T-helper 17 cell (primary cell): ENCODE measurements at places on chromosomes 4 and X.

- no peak for DNase-seq
Observed at GRCh38 chr4:8106451-8107025, 52.1 kb downstream of the ABLIM2 start.

DNA sequence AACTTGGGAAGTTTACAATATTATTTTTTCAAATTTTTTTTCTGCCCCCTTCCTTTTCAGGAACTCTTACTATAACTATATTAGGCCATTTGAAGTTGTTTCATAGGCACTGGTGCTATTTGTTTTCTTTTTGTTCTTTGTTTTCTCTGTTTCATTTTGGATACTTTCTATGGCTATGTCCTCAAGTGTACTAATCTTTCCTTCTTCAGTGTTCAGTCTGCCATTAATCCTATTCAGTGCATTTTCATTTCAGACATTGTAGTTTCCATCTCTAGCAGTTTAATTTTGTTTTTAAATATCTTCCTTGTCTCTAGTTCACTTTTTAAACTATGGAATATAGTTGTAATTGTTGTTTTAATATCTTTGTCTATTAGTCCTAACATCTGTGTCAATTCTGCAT, 48.0 kb upstream of the SMAD1 start:
- no peak for DNase-seq

GRCh38 chrX:154396973-154397887, 947 bp upstream of the RPL10 start:
- peak; percentile 31 for DNase-seq

- DNase-seq: no peak
Observed at GRCh38 chrX:75273483-75273882, 402 bp upstream of the UPRT start.

- DNase-seq: no peak
Observed at GRCh38 chr4:141121768-141122454, 11.4 kb downstream of the RNF150 start.

GRCh38 chr4:112152521-112152920, 7.3 kb downstream of the FAM241A start:
- DNase-seq: no peak
